ENCODE measurements at places on chromosomes 13 and 19.

- no peak for DNase-seq
These were observed 469.8 kb downstream of the ZNF536 start for GRCh38 chr19:30841934-30842333.

DNA sequence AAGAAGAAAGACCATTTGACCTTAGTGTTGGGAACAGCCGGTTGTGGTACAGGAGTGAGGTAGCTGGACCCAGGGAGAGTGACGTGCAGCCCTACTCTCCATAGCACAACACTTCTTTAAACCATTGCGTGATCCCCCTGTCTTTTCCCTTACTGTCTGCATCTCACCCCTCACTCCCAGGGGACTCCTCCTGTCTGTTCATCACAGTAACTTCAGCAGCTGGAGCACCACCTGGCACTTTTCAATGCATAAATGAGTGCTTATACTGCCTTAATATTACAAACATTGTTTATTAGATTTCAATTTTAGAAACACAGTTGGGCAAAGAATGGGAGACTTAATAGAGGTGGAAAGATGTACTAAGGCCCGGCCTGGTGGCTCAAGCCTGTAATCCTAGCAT lies 285.5 kb downstream of the UQCRFS1 start:
- DNase-seq: no peak

DNA sequence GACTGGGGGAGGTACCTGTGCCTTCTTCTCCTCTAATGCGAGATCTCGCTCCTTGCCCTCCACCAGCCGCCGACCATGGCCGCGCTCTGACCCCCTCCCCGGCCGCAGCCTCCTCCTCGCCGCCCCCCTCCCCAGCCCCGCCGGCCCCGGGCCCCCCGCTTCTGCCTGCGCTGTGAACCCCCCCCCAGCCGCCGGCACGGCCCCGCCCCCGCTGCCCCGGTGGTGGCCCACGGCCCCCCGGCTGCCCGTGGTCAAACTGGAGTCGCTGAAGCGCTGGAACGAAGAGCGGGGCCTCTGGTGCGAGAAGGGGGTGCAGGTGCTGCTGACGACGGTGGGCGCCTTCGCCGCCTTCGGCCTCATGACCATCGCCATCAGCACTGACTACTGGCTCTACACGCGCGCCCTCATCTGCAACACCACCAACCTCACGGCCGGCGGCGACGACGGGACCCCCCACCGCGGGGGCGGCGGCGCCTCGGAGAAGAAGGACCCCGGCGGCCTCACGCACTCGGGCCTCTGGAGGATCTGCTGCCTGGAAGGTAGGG lies at the start of gene CACNG8:
TSS of gene CACNG8 (plus strand) at position 51 of the 545 bp plus-strand sequence.
- no peak for DNase-seq

DNA sequence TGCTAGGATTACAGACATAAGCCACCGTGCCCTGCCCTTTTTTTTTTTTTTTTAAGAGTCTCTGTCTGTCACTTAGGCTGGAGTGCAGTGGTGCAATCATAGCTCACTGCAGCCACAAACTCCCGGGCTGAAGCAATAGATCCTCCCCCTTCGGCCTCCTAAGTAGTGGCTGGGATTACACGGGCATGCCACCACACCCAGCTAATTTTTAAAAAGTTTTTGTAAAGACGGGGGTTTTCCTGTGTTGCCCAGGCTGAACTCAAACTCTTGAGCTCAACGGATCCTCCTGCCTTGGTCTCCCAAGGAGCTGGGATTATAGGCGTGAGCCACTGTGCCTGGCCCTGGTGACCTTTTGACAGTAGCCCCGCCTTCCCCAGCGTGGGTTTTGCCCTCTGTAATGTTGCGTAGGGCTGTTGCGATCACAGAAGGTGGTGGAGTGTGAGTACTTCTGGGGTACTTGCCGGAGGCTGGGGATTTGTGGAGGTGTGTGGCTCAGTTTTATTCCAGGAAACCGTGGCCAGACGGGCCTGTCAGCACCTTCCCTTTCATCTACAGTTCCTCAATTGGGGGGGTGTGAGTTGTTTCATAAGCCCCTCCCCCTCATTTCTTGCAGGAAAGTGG lies 11.6 kb upstream of the RETN start:
- peak; percentile 35 for DNase-seq

DNA sequence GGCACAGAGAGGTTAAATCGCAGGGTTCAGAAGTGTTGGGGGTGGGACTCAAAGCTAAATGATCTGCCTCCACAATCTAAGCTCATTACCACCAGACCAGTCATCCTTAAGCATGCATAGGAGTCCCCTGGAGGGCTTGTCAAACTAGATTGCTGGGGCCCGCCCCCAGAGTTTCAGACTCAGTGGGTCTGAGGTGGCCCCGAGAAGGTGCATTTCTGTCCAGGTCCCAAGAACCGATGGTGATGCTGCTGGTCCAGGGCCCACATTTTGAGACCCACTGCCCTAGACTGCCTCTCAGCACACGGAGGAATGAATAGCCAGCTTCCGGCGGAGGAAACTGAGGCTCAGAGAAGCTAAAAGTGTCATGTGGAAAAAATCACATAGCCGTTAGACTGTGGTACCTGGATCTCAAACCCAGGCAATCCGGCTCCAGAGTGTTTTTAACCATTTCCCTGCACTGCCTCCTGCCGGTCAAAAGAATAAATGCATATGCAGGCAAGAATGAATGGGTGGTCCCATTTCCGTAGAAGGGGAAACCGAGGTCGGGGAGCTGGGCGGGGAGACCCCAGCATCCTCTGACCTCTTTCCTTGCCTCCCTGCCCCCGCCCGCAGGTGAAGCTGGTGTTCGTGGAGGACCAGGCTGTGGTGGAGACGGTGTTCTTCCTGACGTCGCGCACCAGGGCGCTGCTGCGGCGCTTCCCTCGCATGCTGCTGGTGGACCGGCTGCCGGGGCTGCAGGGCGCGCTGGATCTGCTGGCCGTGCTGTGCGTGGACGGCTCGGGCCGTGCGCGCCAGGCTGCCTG lies 23.8 kb downstream of the ZSWIM9 start:
- DNase-seq: peak; percentile 14

GRCh38 chr13:32134241-32135055 lies 102.9 kb downstream of the FRY start:
- no peak for DNase-seq

DNA sequence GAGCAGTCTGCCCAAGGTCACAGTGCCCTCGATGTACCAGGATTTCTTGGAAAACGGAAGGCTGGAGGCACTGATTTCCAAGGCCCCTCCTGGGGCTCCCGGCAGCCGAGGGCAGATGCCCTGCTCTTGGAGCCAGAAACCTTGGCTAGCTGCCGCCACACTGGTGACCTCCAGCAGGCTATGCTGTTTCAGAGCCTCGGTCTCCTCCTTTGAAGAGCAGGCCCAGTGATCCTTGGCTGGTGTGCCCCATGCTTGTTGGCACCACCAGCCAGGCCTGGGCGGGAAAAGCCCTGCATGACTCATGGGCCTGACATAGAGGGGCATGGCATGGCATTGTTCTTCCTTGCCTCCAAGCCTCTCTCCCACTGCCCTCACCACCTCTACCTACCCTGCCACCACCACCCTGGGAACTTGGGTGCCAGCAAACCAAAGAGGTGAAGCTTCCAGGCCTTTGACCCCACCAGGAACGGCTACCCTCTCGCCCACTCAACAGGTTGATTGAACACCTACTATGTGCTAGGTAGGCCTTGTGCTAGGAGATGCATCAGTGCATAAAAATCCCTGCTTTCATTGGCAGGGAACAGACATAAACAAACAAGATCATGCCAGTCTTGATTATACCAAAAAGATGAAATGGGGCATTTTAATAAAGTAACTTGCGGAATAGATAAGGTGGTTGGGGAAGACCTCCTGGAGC lies 1.6 kb upstream of the CLEC11A start:
- DNase-seq: no peak

- no peak for DNase-seq
These were observed 15.8 kb downstream of the ARHGAP33 start for GRCh38 chr19:35790981-35791813.

DNA sequence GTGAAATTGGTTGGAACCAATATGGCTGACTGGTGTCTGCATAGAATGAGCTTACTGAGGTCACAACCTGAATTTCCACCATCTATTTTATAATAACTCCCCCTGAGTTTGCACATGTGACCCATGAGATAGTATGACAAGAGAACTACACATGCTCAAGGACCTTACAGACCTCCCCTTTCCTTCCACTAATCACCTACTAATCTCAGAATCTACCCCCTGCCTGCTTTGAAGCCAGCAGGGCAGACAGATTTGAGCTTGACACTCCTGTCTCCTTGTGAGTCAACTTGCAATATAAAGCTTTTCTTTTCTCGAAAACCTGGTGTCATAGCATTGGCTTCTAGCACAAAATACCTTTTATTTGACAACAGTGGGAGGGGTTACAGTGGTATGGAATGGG lies 248.4 kb downstream of the RFC3 start:
- DNase-seq: no peak

DNA sequence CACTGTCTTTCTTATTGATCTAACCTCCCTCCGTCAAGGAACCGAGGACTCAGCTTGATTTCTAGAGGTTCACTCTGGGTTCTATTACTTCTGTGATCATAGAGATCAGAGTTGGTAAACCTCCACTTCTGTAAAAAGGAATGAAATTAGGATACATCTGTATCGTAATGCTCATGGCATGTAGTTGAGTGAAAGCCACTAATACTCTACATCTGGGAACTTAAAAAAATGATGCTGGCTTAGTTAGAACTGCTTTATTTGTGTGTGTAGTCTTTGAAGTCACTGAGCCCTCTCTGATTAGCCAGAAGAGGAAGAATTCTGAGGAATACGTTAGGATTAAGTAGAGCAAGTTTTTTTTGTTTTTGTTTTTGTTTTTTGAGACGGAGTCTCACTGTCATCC lies 140.8 kb downstream of the GGACT start:
- no peak for DNase-seq

DNA sequence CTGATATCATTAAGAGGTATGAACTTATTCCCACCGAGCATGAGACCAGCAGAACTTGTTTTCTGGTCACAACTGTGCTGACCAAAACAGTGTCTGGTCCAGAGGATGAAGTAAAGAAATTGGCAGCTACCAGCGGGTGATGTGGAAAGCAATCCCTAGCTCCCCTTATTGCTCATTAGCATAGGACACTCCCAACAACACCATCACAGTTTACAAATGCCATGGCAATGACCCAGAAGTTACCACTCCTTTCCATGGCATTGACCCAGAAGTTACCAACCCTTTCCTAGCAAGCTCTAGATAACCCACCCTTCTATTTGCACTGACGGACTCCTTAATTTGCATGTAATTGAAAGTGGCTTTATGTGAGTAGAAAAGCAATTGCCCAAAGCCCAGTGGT lies 1856.1 kb downstream of the OLFM4 start:
- DNase-seq: no peak

DNA sequence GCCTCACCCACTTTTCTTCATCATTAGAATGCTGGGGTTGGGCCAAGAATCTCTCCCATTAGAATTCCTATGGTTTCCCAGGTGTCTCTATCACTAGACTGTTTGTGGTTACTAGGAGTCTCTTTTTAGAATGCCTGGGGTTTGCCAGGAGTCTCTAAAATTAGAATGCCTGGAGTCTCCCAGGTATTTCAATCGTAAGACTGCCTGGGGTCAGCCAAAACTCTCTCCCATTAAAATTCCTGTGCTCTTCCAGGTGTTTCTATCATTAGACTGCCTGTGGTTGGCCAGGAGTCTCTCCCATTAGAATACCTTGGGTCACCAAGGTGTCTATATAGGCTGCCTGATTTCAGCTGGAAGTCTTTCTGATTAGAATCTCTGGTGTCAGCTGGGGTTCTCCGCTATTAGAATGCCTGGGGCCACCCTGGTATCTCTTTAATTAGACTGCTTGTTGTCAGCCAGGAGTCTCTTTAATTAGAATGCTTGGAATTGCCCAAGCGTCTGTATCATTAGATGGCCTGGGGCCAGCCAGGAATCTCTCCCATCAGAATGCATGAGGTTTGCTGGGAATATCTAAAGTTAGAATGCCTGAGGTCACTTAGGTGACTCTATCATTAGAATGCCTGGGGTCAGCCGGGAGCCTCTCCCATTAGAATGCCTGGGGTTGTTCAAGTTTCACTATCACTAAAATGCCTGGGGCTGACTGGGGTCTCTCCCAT lies 1479.2 kb downstream of the UQCRFS1 start:
- no peak for DNase-seq

DNA sequence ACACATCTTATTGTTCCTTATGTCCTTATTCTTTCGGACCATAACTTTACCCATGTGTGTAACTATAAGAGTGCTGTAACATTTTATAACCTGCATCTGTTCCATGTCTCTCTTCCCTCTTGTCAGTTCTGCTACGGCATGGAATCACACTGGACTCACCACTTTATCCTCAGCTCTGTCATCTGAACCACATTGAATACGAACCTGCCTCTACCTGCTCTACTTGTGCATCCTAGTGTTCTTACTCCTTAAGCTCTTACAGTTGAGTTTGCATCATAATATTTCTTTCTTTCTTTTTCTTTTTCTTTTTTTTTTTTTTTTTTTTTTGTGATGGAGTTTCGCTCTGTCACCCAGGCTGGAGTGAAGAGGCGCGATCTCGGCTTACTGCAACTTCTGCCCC lies 180.9 kb downstream of the GPC5 start:
- DNase-seq: no peak

- DNase-seq: no peak
These were observed 76.0 kb downstream of the TEX29 start for GRCh38 chr13:111396457-111396856.

- no peak for DNase-seq
These were observed 16.3 kb downstream of the NEK5 start for GRCh38 chr13:52112591-52112990.

- DNase-seq: no peak
These were observed 66.0 kb downstream of the TEX26 start for GRCh38 chr13:30998136-30999088.

DNA sequence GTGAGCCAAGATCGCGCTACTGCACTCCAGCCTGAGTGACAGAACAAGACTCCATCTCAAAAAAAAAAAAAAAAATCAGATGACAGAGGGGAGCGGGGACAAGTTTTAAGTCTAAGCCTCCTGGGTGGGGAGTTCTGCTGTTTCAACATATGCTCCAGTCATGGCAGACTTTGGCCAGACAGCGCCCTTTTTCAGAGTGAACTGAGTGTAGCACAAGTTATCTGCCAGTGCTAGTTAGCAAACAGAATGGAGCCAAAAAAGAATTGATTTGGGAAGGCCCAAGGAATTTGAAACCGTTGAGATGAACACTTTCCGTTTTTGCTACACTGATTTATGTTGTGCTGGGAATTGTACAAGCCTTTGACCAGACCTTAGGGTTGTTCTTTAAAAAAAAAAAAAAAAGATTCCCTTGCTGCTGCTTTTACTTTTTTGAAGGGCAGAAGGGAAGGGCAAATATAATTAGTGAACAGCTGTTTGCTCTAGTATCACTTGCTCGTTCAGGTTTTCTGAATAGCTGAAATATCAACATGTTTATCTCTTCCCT lies 5.7 kb downstream of the ACTN4 start:
- DNase-seq: no peak
